ENCODE measurements at places on chromosomes 2 and 18.

DNA sequence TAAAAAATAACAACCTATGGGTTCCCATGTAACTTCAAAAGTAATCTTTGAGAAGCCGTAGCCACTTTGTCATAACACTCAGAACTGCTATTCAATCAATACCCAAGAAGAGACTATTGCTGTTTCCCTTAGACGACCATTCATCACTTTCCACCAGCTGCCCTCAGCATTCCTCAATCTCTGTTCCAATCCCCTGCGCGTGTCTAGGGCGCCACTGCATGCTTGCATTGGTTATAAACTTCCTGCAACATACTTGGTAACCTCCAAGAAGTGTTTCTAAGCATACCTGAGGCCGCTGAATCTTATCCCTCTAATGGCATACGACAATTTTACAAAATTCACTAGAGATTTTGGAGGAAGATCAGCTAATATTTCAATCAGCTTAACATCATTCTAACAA, 134.2 kb downstream of the LAMA1 start:
- no peak for DNase-seq

DNA sequence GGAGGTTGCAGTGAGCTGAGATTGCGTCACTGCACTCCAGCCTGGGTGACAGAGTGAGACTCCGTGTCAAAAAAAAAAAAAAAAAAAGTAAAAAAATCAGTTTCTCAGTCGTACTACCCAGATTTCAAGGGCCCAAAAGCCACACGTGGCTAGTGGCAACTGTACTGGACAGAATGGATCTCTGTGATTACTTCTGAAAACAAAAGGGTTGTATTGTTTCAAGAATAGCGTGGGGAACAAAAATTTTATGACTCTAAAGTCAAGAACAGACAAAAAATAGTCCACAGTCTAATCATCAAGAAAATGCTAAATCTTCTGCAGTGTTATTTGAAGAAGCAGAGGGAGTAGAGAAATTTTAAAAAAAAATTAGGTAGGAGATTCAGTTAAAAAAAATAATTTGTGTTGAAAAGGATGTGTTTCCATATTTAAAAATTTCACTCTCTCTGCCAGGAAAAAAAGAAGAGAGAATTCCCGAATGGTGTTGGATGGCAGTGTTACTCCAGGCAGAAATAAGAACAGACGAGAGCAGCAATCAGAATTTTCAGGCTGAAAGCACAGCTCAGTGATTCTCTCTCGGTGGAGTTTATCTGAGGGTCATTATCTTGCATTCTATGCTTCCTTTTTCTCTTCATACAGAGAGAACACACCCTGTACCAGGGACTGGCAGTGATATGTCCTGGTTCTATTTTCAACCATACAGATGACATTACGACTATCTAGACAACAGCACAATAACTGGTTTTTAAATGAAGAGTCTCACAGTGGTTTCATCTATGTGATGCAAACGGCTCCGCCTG, 61.8 kb downstream of the CABYR start:
- DNase-seq: no peak

GRCh38 chr2:79189465-79189864, 29.9 kb upstream of the REG3A start:
- no peak for DNase-seq

- no peak for DNase-seq
Observed at GRCh38 chr2:196809260-196809659, at the start of gene C2orf66. C2orf66 (minus strand) TSS chr2:196809355; CDS start chr2:196809336, 19 bp downstream.

GRCh38 chr2:6793371-6793770, 72.3 kb downstream of the CMPK2 start:
- DNase-seq: no peak

DNA sequence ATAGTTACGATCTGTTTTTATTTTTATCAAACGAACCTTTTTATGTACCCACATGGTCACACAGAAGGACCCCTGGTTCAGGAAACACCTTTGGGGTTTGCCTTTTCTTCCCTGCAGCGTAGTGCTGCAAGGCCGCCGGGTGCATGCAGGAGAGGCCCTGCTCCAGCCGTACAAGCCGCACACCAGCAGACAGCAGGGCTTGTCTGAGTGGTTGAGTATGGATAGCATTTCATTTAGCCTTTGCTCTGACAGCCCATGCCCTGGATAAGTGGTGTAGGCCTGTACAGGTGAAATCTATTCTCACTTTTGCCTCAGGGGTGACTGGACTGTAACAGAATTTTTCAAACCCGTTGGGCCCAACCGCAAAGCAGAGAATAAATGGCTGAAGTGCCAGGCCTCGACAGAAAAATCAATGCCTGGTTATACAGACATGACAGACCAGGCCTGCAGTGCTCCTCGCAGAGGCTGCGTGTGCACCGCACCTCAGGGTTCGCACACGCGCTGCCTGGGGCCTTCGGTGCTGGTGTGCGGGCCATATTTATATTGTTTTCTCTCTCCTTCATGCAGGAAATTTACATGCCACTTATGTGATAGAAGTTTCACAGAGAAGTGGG, 279.1 kb downstream of the ZNF407 start:
- no peak for DNase-seq

- DNase-seq: no peak
Observed at GRCh38 chr2:68238955-68239822, 13.1 kb downstream of the PPP3R1 start.

- no peak for DNase-seq
Observed at GRCh38 chr2:239165206-239165831, 235.5 kb downstream of the HDAC4 start.

GRCh38 chr18:7147399-7147798, 29.8 kb upstream of the LAMA1 start:
- no peak for DNase-seq

DNA sequence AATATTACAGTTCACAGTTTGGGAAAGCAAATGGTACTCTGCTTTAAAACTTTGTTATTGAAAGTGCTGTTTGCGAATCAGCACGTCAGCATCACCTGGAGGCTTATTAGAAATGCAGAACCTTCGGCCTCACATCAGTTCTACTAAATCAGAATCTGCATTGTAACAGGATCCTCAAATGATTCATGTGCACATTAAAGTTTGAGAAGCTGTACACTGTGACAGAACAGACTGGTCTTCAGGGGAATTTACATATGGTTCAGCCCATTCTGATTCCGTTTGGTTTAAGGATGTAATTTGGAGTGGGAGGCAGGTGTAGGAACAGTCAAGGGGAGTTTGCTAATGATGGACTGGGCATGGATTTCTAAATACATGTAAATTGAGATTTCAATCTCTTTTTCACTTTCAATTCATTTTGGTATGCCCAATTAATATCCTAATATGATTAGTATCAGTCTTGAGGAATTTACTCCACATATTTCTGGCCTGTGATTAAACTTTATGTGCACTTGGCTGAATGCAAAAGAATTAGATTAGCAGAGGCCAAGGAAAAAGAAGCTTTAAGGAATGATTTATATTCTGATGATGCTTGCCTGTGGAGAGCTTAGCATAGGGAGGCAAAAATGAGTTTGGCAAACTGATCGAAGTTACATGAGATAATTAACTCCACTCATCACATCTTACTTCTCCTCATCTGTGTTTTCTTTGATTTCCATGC, 248.8 kb downstream of the XIRP2 start:
- DNase-seq: no peak

GRCh38 chr2:72694715-72695496, 130.9 kb downstream of the EXOC6B start:
- DNase-seq: peak; percentile 42

GRCh38 chr2:238965371-238966071, 117.6 kb downstream of the TWIST2 start:
- no peak for DNase-seq

DNA sequence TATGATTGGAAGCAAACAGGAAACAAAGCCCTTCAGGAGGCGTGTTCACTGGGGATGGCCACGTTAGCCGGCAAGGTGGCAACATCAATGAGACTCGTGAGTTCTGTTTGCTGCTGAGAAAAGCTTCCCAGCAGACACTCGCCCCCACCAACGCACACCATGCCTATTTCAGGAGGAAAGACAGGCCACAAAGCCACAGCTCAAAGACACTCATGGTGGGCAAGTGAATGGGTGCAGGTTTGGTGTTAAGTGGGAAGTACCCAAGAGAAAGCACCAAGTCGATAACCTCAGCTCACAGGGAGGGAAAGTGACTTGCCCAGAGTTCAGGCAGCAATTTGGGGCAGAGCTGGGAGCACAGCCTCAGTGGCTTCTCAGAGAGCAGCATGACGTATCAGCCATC, 10.5 kb upstream of the MTERF4 start:
- DNase-seq: no peak

- no peak for DNase-seq
Observed at GRCh38 chr2:138814123-138814898, 34.1 kb upstream of the NXPH2 start.

GRCh38 chr2:238141541-238142318, 3.3 kb downstream of the KLHL30 start:
- no peak for DNase-seq

GRCh38 chr2:184692141-184692734, 93.9 kb downstream of the ZNF804A start:
- DNase-seq: no peak

DNA sequence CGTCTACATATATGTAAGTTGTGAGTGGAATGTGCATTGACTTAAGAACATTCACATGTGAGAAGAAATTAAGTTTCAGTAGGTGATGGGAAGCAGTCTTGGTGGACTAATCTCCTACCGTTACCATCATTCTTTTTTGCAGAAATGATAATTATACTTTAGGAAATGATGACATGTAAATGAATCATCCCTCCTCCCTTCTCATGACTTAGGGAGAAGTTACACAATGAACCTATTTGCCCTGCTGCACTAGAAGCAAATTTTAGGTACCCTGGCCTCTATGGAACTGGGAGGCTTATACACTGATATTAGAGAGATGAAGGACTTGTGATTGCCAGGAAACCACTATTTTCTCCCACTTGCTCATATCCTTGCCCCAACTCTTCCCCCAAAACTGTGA, 214.2 kb downstream of the CALCRL start:
- DNase-seq: no peak

DNA sequence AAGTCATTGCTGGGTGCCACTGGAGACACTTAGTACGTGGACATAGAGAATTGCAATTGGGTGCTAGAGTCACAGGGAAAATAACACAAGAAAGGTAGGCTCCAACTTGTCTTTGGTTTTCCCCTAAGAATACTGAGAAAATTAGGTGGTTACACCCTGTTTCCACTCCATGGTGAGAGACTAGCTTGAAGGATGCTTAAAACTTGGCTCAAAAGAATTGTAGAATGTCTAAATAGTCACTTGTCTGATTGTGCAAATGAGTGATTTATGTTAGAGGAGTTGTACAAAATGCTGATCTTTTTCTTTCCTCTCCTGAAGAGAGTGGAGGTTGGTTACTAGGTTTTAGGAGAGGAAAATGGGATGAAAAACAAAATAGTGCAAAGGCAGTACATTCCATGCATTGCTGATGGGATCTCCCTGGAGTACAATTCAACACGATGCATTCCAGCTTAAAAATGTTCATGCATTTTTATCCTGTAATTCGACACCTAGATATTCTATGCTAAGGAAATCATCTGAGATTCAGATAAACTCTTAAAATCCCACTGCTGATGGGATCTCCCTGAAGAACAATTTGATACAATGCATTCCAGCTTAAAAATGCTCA, 2.2 kb upstream of the SERPINB12 start:
- peak; percentile 69 for DNase-seq

- DNase-seq: no peak
Observed at GRCh38 chr2:159409116-159409800, 122.8 kb upstream of the WDSUB1 start.

- no peak for DNase-seq
Observed at GRCh38 chr2:172894689-172895387, 159.2 kb downstream of the RAPGEF4 start.

DNA sequence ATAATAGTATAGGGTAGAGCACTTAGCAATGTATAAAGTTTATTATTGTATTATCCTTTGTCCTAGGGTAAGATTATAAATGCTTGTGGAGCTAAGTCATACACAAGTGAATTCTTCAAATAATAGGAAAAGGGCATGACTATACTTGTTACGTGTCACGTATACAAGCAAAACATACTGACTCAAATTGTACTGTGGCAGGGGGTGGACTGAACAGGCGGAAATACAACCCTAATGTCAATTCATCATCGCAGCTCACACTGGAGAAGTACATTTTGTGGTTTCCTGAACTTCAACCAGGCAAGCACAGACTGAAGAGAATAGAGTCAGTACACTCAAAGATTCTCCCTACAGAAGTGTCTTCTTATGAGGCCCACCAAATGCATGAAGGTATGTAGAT, 201.0 kb downstream of the MBD2 start:
- DNase-seq: no peak

- no peak for DNase-seq
Observed at GRCh38 chr2:232512602-232513001, 7.6 kb upstream of the PRSS56 start.

GRCh38 chr2:236693531-236693930, 123.9 kb downstream of the ACKR3 start:
- no peak for DNase-seq

DNA sequence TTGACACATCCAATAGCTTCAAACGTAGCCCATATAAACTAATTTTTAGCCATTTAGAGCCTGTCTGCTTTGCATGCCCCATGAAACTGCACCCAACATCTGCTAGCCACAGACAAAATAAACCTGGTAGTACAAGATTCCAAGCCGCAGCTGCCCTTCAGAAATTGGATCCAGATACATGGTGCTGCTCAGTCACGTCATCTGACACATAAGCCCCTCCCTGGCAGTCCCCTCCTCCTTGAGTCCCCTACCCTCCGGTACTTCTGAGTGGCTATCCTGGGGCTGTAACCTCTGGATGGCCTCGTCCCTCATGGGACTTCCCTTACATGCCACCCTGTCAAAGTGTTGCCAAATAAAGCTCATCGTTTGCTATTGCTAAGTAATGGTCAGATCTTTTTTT, 33.8 kb downstream of the PROC start:
- no peak for DNase-seq

GRCh38 chr2:79771493-79771892, 258.6 kb downstream of the CTNNA2 start:
- no peak for DNase-seq

- no peak for DNase-seq
Observed at GRCh38 chr2:207474863-207475485, 54.8 kb upstream of the CREB1 start.

DNA sequence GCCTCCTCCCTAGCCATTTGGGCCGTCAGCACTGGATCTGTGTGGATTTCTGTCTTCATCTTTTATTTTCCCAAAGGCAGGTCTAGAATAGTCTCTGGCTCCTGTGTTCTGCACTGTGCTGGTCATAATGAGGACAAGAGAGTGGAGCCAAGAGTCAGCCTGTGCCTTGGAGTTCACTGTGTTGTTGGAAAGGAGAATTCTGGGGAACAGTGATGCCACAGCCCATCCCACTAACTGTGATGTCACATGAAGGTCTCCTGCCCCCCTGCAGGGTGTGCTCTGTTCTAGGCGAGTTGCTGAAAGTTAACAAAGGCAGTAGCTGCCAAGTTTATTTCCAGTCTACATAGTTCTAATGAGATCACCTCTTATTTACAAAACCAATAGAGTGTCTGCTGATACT, 248.5 kb downstream of the TPGS2 start:
- peak; percentile 33 for DNase-seq

DNA sequence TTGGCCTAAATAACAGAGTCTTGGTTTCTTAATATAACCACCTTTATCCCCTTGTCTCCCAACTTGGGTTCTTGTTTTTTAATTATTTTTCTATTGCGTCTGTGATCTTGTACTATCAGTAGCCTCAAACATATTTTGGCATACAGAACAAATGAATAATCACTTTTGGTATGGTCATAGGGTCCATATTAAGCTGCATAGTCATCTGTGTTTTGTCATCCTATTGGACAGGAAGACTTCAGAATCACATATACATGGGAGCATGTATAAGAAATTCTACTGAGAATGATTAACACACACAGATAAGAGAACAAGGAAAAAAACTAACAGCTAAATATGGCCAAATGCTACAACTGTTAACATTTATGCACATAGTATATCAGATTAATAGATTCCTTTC, 126.0 kb downstream of the MEP1B start:
- no peak for DNase-seq

All from GM04503 (cell line).